ENCODE measurements at places on chromosomes 3 and 15. TPM values are rescaled to one million over a fixed set of nuclear protein-coding genes. Genes with fewer than 3 reads are reported as not detected.
A peak's percentile ranks its signal among the peaks of the same experiment; 100 is the strongest.

Gene IQCF5
- not detected for total RNA-seq

DNA sequence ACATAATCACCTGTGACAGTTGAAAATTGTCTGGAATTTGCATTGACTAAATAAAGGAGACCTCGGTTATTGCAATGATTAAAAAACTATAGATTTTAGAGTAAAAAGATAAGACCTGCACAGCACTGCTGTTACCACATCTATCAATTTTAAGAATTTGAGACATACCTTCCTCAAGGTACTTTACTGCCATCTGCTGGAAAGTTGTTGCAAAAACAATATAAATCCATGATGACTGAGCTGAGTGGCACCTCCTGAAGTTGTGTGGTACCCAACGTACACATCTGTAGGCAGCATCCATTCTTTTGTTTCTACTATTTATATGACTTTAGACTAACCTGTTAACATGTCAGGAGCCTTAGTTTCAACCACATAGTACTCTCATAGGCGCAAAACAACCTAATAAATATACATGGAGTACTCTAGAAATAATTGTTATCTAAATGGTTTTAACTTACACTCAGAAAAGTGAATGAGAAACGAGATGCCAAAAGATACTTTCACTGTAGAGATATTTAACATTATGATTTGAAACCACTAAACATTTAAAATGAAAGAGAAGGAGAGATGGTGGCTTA, 106.7 kb downstream of the GHSR start:
- no peak for DNase-seq

- DNase-seq: peak; percentile 78
Observed at GRCh38 chr15:31327669-31328427, 1.2 kb downstream of the KLF13 start.

GRCh38 chr3:54888162-54888561, 39.7 kb downstream of the LRTM1 start:
- no peak for DNase-seq

DNA sequence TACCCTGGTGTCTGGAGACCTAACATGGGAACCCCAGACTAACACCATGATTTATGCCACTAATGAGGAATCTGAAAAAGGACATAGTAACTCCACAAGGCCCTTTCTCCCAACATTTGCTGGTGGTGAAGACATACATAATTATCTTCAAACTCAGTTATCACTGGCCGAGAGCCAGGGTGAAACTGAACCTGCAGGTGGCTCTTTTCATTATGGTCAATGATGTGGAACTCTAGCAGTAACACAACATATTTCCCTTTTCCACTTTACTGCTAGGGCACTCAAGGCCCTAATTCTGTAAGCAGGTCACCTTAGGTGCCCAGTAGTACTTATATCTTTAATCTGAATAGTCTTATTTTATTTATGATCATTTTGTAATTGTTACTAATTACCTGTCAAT, 326.4 kb upstream of the SATB1 start:
- DNase-seq: no peak

- DNase-seq: no peak
Observed at GRCh38 chr15:39444735-39445470, 136.0 kb upstream of the THBS1 start.

- peak; percentile 54 for DNase-seq
Observed at GRCh38 chr3:126485176-126485897, 9.6 kb upstream of the ZXDC start.

DNA sequence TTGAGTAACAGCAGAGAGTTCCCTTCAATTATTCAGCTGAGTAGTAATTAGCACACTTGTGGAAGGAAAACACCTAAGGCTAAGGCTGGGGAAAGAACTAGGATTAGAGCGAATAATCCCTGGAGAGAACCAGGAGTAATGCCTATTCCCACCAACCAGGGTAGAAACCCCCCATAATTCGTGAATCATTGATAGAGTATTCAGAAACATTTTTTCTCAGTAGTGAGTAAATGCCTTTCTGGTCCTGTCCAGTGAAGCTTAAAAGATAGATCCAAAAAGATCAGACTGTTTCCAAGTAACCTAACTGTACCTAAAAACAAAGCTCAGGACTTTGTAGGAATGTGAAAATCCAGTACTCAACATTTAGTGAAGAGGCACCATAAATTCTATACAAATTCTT, 71.2 kb downstream of the DGKG start:
- DNase-seq: no peak
